Memory B cell (primary cell): ENCODE measurements at places on chromosomes 1 and 21.

- no peak for DNase-seq
These were observed 87.9 kb downstream of the PLPP3 start for GRCh38 chr1:56491441-56491840.

GRCh38 chr1:21232044-21232443 is 55.3 kb upstream of the EIF4G3 start:
- peak; percentile 29 for DNase-seq

- no peak for DNase-seq
These were observed 72.3 kb downstream of the GALNT2 start for GRCh38 chr1:230139315-230139714.

GRCh38 chr1:106995970-106996369 is 60.5 kb upstream of the PRMT6 start:
- DNase-seq, result no peak

- no peak for DNase-seq
These were observed 97.6 kb downstream of the NOS1AP start for GRCh38 chr1:162166917-162167615.

GRCh38 chr1:64959986-64960385 is 6.4 kb downstream of the JAK1 start:
- DNase-seq, result no peak

DNA sequence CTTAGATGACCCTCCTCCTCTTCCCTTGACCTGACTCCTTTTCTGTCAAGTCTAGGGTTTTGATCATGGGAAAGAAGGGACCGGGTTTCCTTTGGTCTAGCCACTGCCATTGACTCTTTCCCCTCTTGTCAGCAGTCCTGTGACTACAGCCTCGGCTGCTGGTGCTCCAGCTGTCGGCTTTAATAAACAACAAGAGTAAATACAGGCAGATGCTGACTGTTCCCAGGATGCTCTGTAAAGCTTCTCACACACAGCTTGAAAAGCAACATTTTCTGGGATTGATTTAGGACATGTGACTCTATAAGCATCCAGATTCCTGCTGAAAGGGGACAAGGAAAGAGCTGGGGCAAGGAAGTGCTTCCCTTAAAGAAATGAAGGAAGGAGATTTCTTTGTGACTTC is 53.5 kb upstream of the CTTNBP2NL start:
- DNase-seq, result no peak

DNA sequence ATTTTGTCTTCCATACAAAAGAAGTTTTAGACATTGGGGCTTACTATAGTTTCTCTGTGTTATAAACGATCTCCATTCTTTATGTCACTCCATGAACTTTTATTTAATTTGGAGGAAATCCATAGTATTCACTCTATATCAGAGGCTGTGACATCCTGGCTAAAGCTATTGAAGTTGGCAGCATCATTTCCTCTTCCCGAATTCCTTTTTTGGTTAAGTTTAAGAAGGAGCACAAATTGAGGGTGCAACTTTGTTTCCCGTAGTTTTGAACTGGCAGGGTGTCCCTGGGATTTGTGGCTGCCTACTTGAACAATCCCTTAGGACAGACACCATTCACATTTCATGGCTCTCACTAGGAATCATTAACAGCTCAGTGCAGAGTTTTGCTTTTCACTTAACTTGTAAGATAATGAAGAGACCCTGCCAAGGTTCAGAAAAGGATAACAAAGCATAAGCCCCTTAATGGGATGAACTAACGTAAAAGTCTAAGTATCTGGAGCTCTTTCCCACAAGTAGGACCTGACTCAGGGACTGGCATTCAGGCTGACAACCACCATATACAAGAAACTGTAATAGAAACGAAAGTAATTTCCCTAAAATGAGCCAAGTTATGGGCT is 13.9 kb downstream of the S1PR1 start:
- no peak for DNase-seq

DNA sequence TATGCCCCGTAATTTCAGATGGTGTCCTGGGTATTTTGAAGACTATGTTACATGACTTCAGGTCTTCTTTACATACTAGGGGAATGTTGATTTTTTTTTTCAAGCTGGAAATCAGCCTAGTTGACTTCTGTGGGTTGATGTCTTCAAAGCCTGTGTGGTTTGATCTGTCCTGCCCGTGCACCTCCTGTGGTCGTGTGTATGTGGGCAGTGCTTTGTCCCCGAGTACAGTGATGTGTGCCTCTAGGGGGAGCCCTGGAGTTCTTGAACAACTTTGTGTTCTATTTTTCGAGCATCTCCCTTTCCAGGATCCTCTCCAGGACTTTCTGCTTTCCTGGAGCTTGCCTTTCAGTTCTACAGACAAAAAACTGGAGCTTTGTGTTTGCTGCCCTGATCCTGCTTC is 28.9 kb downstream of the OBSCN start:
- no peak for DNase-seq
